ENCODE measurements at places on chromosomes 16 and 17.

- no peak for DNase-seq
Measured at GRCh38 chr17:80498920-80499410, 22.6 kb upstream of the NPTX1 start.

- no peak for DNase-seq
Measured at GRCh38 chr16:6957681-6958080, 375.0 kb upstream of the RBFOX1 start.

DNA sequence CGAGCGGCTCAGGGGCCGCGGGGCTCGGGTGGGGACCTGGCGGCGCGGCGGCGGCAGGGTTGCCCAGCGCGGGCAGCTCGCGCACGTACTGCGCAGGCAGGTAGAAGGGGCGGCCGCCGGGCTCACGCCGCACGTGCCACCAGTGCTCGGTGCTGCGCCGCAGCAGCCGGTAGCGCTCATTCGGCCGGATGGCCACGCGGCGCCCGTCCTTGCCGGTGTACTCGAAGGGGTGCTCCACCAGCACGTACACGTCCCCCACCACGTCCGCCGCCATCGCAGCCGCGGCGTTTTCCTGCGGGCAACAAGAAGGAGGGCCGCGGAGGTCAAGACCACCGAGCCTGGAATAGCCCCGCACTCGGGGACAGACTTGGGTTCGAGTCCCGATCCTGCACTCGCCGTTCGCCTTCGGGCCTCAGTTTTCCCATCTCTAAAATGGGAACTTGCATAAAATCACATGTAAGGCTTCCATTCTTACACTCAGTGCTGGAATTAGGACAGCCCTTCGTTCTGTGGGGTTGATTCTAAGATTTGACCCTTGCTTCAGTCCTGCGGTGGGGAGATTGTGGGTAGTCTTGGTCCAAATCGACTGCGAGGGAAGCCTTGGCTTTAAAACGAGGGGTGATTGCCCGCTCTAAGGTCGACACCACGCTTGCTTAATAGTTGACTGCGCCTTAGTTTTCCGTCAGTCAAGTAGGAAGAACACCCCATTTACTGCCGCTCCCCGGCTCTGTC lies 2.5 kb downstream of the ARHGAP27 start:
- no peak for DNase-seq

DNA sequence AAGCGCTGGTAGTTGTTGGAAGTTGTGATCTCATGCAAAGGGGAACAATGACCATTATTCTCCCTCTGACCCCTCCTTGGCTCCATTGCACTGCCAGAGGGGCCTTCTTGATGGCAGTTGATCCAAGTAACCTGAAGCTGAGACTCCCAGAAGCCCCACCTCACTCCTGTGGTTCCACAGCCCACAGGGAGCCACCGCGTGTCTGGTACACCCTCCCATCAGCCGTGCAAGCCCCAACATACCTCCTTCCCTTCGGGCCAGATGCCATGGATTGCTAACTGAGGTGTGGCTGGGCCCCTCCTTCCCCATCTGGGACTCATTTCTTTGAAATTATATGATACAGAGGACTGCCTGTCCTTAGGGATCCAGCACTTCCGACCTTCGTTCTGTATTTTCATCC lies 17.8 kb downstream of the SAP30BP start:
- no peak for DNase-seq

- DNase-seq, result no peak
Measured at GRCh38 chr16:7031031-7031430, 301.6 kb upstream of the RBFOX1 start.

DNA sequence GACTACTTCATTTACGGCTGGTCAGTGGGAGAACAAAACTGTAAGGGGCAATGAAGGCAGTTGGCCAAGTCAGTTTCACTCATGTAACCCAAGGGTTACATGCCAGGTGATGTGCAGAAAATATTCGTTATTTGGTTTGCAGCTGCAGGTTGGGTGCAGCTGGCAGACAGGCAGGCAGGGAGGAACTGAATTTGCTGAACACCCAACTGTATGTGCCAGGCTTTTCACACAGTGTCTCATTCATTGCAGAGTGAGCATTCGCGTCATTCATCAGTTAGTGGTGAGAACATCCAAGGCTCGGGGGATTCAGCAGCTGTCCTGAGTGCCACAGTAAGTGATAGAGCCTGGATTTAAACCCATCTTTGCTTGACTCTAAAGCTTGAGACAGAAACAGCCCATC lies 59.7 kb downstream of the ABCC6 start:
- no peak for DNase-seq

DNA sequence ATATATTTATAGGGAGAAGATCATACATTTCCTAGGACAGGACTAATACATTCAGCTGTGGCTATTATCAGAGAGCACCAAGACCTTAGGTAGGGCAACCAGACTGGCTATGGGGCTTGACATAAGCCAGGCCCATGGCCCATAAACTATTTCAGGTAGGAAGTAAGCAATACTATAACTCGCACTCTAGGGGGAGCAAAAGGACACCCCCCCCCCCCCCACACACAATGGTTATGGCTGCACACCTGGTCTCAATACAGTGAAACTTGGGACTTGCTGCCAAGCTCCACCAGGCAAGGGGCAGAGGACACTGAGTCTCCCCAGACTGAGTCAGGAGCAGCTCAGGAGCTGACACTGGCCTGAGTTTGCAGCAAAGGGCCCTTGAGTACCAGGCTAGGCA lies 348.9 kb upstream of the ASIC2 start:
- DNase-seq, result no peak

DNA sequence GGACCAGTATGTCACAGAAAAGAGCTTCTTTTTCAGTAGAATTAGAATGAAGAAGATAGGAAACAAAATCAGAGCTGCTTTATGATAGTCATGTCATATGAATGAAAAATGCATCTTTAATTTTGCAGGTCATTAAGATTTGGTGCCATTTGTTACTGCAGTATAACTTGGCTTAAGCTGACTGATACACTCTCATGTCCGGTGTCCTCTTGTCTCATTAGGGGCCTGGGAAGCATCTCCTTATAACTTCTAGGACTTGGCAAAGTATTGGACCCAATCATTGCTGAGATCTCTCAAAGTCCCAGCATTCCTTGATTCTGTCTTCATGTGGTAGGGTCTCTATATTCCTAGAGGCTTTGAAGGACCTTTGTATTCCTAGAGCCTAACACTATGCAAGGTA lies 559.4 kb downstream of the TOX3 start:
- no peak for DNase-seq

- DNase-seq, result no peak
Measured at GRCh38 chr16:26787924-26788323, 278.8 kb upstream of the C16orf82 start.

DNA sequence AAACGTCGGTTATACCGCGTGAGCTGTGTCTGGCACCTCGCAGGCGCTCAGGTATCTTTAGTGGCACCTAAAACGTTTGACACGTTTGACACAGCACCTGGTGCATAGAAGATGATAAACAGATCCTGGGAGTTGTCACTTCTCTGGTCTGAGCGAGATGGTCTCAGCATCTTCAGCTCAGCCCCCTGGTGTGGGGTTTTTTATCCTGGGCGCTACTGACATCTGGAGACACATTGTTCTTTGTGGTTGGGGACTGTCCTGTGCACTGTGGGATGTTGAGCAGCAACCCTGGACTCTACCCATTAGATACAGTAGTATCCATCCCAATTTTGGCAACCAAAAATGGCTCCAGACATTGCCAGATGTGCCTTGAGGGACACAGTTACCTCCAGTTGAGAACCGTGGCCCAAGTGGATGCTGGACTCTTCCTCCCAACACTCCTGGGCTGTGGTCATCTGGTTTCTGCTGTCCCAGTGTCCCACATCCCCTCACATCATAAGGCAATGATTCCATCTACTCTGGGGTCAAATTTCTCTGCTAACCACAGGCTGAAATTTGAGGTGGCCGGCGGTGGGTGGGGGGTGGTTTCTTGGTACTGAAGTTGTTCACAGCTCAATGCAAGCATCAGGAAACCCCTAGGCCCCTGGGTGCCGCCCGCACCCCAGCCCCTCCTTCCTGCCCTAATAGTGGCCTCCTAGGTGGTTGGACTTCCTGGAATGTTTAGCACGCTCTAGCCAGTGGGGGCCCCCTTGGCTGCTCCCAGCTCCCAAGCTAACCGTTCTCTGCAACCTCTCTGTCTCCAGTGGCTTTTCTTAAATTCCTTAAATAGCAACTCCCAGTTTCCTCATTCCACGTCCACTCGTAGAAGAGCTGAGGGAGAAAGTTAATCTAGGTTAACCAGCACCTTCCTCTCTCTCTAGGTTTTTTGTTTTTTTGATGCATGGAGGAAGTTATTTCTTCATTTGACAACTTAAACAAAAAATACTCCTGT lies 124.8 kb downstream of the ABCC1 start:
- DNase-seq, result no peak

GRCh38 chr17:41547921-41548843 lies 20.1 kb upstream of the KRT19 start:
- peak; percentile 29 for DNase-seq

DNA sequence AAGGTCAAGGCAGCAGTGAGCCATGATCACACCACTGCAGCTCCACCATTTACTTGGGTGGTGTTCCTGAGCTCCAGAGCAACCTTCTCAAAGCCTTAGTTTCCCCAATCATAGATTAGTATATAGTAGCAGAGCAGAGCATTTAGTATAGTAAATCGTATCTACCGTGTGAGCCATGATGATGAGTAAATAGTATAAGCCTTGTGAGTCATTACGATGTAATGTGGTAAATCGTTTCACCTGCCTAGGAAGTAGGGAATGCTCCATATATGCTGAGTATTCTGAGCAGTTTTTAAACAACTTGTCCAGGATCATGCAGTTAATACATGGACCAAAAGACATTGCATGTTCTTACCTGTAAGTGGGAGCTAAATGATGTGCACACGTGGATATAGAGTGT lies 66.4 kb downstream of the SCNN1B start:
- DNase-seq, result no peak

GRCh38 chr16:52501746-52502145 lies 45.2 kb downstream of the TOX3 start:
- DNase-seq, result no peak

DNA sequence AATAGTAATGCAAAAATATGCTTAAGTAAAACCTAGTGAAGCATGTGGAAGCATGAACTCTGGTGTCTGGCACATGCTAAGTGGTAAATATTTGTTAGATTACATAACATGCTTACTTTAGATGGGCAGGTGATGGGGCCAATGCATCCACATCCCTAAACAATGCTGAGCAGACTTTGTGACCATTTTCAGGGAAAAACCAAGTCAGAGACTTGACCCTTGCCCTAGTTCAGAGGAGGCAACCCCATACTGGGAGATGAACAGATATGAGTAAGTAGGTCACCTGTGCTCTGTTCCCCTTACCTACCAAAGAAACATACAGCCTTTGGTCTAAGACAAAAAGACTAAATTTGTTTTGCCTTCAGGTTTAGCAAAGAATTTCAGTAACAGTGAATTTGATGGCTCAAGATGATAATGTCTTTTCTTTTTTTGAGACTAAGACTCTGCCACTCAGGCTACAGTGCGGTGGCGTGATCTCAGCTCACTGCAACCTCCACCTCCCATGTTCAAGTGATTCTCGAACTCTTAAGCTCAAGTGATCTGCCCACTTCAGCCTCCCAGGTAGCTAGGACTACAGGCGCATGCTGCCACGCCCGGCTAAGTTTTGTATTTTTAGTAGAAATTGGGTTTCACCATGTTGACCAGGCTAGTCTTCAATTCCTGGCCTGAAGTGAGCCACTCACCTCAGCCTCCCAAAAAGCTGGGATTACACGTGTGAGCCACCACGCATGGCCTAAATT lies 91.4 kb downstream of the HIC1 start:
- peak; percentile 16 for DNase-seq

GRCh38 chr17:63760771-63761539 lies 12.4 kb downstream of the CCDC47 start:
- no peak for DNase-seq

- DNase-seq, result no peak
Measured at GRCh38 chr17:4003131-4003500, 38.9 kb upstream of the ATP2A3 start.

GRCh38 chr16:2814551-2815298 lies 2.3 kb upstream of the PRSS21 start:
- no peak for DNase-seq

DNA sequence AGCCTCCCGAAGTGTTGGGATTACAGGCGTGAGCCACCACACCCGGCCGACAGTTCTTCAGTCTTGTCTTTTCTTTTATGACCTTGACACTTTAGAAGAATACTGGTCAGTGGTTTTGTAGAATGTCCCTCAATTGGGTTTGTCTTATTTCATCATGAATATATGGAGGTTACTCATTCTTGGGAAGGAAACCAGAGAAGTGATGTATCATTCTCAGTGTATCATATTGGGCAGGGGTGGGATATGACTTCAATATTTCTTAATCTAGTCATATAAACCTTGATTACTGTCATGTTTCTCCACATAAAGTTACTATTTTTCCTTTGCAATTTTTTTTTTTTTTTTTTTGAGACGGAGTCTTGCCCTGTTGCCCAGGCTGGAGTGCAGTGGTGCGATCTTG lies 36.9 kb downstream of the SNTB2 start:
- no peak for DNase-seq

DNA sequence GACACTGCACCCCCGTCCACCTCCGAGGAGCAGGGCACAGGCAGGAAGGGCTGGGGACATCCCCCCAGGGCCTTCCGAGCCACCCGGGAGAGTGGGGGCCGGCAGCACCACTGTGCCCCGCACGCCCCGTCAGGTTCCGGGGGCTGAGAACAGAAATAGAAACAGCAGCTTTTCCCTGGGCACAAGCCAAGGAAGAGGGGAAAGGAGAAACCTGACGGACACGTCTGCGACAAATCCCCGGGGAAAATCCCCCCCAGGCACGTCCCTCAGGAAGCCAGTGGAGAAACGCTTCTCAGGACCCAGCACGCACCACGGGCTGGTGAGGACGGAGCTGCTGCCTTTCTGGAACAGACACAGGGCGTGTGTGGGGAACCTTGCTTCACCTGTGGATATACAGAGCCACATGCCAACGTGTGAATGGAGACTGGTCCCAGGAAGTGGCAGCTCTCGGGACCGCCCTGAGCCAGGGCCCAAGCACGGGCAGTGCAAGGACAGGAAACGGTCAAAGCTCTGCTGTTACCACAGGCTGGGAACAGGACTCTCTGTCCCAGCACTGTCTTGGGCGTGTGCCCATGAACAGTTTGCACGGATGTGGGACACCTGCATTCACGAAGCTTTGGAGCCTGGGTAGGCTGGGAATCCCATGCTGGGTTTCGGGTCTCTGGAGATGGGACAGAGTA lies 1.2 kb upstream of the TMEM204 start:
- no peak for DNase-seq

GRCh38 chr17:49993423-49994060 lies 1.5 kb downstream of the DLX3 start:
- DNase-seq, result no peak

All from CD4-positive, alpha-beta T cell treated with Interleukin-2 at 100 ng/mL for 4 hours (primary cell).